Left colon (tissue), 2 donors: ENCODE measurements at places on chromosomes 4 and X. TPM values are rescaled to one million over a fixed set of nuclear protein-coding genes. Genes with fewer than 3 reads are reported as not detected.

DNA sequence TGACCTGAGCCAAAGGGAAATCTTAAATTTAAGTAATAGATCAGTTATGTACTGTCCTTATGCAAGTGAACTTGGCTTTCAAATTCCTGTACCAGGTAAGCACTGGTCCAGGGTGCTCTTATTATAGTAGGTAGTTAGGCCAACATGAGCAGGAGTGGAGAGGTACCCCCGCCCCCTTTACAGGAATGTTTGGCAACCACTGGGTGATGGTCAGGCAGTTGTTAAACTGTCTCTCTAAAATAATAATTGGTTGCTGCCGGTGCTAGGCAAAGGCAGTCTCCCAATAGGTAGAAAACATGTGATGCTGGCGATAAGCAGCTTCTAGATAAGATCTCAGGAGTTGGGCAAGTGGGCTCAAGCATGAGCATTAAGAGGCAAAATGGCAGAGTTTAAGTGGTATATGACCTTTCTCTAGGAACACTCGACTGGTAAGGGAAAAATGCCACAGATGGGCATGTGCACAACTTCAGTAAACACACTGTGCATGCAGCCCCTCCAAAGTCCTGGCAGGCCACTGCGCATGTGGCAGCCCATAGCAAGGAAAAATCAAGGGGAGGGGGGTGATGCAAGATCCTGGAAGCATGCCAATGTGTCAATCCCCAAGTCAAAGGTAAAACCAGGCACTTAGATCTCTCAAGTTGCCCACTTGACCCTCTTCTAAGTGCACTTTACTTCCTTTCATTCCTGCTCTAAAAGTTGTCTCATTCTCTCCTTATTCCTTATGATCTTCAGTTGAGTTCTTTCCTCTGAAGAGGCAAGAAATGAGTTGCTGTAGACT lies 1239.7 kb downstream of the C4orf33 start:
- no peak for DNase-seq

GRCh38 chr4:37892641-37893040 lies 1.8 kb downstream of the TBC1D1 start:
- DNase-seq = no peak

DNA sequence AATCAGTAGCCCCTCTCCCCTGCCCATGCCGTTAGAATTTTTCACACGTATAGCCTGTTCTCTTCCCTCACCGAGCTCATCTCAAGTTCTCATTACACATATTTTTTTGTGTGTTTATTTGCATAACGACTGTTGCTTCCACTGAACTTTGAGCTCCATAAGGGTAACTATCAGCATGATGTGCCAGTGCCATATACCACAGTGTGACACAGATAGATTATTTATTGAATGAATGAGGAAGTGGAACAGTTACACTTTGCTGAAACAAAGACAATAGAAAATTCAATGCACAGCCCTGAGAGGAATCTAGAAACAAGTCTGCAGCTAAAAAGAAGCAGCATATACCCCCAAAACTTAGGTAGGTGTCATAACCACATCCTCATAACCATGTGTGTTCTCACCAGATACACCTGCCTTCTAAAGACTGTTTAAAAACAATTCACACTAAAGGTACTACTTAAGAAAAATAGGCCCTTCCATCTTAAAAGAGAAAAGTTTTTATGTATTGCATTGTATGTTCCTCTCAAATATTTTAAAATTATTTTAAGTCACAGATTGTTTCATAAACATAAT lies 389.9 kb downstream of the PACRGL start:
- DNase-seq = no peak

- no peak for DNase-seq
Measured at GRCh38 chrX:39759526-39760224, 338.1 kb downstream of the BCOR start.

- DNase-seq = no peak
Measured at GRCh38 chrX:7045238-7045955, 102.1 kb upstream of the STS start.

DNA sequence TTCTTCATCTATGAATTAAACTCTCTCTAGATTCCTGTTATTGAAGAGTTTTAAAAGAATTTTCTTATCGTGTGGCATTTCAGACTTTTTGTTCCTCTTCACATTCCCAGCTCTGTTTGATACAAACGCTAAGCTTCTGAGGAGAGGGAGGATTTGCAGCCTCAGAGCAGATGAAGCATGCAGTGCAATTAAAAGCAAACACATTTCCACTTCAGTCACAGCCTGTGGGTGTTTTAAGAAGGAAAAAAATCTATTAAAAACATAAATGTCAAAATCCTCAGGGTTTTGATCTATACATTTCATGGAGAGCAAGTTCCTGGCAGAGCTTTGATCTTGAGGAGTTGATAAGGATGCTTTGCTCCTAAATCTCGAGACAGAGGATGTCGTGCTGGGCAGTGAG lies 442.4 kb upstream of the BOD1L1 start:
- DNase-seq = no peak

DNA sequence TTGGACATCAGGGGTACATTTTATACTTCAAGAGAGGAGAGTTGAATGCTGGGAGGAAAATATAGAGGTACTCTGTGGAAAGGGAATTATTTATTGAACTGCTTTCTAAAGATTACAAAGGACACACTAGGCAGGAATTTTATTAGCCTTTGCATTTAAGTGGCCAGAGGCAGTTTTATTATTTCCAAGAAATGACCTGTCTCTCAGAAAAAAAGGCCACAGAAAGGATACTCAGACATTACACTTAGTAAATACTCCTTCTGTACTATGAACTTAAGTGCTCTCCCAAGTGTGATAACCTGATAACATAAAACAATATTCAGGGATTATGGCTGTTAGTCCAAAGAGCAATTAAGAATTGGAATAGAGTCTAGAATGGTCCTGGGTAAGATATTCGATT lies 7.5 kb downstream of the LRRC66 start:
- DNase-seq = no peak

DNA sequence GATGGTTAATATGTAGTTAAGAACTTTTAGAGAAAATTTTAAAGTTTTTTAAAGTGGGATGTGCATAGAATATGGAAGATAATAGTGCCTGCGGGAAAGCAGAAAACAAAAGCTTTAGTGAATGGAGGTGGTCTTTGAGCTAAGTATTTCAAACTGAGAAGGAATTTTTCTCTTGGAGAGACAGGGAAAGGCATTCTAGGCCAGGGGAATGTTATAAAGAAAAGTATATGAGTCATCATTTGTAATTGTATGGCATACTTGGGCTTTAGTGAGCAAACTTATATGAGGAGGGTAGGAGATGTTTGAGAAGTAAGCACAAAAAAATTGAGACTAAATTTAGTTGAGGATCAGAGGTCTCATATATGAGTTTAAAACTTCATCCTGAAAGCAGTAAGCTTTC lies 467.0 kb downstream of the PPARGC1A start:
- no peak for DNase-seq

- DNase-seq = no peak
Measured at GRCh38 chr4:144202081-144202480, 61.6 kb upstream of the GYPA start.

- DNase-seq = no peak
Measured at GRCh38 chrX:111102636-111103035, 6.6 kb downstream of the PAK3 start.

- no peak for DNase-seq
Measured at GRCh38 chrX:100512471-100512870, 72.3 kb upstream of the TNMD start.

Gene RHOXF2
- total RNA-seq = not detected

DNA sequence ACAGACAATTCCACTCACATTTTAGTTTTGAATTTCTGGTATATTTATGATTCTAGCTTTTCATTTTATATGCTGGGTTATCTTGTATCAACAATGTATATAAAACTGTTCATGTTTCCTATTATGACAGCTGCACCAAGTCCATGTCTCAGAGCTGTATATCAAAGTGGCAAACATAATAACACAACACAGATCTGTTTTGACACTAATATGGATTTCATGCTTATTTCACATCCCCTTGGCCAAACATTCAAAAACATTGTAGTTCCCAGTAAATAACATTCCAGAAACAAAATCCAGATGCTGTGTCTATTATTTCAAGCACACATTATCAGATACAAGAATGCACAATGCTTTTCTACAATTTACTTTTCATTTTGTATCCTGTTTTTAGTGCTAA lies 380.6 kb upstream of the MAGEB2 start:
- DNase-seq = no peak

DNA sequence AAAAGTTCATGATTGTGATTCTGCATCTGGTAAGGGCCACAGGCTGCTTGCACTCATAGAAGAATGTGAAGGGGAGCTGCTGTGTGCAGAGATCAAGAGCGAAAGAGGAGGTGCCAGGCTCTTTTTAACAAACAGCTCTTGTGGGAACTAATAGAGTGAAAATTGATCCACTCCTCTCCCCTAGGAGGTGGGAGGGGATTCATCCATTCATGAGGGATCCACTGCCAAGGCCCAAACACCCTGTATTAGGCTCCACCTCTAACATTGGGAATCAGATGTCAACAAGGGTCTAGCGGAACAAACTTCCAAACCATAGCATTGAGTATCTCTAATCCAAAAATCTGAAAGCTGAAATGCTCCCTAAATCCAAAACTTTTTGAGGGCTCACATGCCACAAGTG lies 16.4 kb upstream of the PPID start:
- DNase-seq = no peak

Gene SOWAHB
- 25.5 TPM for total RNA-seq

Gene JAKMIP1
- 0.42 TPM for total RNA-seq

DNA sequence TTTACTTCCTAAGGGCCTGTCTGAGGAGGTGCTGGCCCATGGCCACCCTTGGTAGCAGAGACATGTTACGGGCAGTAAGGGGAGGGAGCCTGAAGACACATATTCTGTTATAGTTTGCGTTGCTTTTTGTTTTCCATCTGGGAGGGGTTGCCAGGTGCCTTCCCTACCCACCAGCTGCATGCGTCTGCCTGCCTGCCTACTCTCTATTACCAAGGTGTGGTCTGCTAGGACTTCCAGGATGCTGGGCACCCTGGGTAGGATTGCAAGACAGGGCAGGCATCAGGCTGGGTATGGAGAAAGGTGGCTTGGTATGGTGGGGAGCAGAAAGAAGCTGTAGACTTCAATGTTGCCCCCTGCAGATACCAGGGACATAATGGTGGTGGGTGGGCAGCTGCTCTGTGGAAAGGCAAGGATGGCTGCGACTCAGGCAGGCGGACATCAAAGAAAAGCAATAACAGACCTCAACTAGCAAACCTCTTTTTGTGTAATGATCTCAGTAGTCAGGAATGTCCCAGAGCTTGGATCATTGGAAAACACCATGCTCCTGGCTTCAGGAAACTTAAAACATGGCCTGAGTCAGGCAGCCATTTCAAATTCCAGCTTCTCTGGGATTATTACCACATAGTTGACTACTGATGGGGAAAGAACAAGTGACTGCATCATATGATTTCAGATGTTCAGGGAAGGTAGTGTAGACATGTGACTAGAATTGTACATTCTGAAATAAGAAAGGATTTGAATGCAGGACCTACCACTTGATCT lies 67.8 kb downstream of the HOPX start:
- DNase-seq = no peak

DNA sequence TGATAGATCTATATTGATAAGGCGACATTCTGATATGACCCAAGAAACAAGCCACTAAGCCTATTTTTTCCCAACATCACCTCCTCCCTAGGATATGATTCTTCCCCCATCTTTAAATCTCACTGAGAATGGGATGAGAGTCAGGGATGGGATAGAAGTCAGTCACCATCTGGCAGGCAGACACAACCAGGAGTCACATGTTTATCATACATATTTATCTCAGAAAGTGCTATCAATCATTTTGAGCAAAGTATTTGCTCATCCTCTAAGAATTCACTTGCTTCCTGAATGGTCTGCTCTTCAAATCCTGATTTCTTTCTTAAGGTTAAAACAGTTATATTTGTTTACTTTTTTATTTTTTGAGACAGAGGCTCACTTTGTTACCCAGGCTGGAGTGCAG lies 20.3 kb downstream of the DNAAF6 start:
- DNase-seq = no peak

Gene SHISA3
- 1.9 TPM for total RNA-seq

Gene NAA10
- total RNA-seq = 68.0 TPM

- no peak for DNase-seq
Measured at GRCh38 chr4:20086067-20086798, 165.5 kb upstream of the SLIT2 start.

Gene NRK
- 0.34 TPM for total RNA-seq

DNA sequence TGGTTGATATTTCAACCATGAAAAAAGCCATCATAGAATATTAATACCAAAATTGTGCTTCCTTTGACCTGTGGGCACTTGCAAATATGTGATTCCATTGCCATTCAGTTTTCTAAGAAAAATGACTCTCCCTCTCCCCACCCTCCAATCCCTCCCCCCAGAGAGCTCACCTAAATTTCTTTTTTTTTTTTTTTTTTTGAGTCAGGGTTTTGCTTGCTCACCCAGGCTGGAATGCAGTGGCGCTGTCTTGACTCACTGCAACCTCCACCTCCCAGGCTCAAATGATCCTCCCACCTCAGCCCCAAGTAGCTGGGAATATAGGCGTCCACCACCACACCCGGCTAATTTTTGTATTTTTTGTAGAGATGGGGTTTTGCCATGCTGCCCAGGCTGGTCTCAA lies 47.0 kb downstream of the SNX25 start:
- DNase-seq = no peak

Gene CWH43
- total RNA-seq = 25.5 TPM

GRCh38 chr4:102503831-102504786 lies 3.0 kb downstream of the NFKB1 start:
- DNase-seq = no peak

DNA sequence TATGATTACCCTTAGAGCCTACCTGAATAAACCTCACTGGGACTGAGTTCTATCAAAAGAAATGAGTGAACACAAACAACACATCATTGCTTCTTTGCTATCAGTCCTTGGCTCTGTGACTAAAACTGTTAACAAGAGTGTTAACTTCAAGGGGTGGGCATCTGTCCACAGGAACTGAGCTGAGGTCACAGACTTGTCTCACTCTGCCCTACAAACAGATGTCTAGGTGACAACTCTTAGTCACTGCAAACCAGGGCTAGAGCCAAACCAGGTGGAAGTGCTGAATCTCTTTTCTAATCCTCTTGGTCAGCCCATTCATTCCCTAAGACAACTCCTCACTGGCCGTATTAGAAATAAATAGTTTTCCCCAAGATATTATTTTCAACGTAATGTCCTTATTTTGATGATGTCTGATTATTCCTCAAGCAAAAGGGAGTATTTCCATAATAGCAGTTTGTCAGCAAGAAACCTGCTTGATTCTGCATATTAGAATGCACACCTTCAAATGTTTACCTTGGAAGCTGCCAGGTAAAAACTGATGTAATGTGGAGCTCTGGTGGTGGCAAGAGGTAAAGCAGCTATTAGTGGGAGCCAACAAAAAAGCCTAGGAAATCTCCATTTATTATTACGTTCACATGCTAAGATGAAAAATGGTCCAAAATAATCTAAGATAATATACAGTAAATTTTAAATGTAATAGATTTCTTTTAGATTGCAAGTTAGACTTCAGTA lies 4.0 kb downstream of the COL25A1 start:
- no peak for DNase-seq
